RPMI7951 (cell line): ENCODE measurements at places on chromosomes 12 and 14.
A peak's percentile ranks its signal among the peaks of the same experiment; 100 is the strongest.

DNA sequence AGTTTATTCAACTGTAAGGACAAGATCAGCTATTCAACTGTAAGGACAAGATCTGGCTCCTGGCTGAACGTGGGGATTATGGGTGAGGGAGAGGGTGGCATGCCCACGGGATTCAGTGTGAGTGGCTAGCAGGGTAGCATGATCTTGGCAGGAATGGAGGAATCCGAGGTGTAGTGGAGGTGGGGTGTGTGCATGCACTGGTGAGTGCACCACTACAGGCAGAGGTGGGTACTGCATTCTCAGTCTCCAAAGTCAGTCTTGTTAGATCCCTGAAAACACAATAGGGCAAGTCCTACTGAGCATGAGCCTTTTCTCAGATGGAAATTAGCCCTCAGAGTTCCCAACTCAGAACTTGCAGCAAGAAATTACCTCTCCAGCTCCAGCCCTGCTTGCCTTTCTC, 32.2 kb upstream of the DCD start:
- DNase-seq, result peak; percentile 7

GRCh38 chr12:65300679-65301349, 22.3 kb downstream of the MSRB3 start:
- peak; percentile 66 for DNase-seq

GRCh38 chr14:79605849-79606248, 605.5 kb downstream of the DIO2 start:
- DNase-seq, result no peak

DNA sequence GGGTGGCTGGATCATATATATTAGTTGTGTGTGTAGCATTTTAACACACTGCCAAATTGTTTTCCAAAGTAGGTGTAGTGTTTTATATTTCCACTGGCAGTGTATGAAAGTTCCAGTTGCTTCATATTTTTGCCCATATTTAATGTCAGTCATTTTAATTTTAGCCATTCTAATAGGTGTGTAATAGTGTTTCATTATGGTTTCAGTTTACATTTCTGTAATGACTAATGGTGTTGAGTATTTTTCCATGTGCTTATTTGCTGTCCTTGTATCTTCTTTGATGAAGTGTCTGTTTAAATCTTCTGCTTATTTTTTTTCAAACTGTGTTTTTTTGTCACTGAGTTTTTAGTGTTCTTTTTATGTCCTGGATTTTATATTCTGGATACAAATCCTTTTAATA, 8.7 kb downstream of the TBC1D15 start:
- DNase-seq, result no peak

- no peak for DNase-seq
Observed at GRCh38 chr12:6193853-6194815, 6.1 kb upstream of the CD9 start.

DNA sequence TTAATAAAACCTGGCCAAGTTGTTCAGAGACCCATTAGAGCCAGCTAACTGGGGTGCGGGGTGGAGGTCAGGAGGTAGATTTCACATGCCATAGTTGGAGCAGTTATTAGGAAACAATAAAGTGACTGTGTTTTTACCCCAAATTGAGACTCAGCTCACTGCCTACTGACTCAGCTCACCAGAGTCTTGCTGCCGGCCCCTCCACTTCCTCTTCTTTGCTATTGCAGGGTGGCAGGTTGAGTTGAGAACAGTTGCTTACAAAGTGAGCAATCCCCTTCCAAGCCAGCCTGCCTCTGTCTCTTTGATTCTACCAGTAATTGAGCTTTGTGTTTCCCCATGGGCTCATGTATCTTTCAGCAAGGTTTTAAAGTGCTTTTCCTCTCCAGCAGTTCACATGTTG, 12.9 kb downstream of the ST8SIA1 start:
- DNase-seq, result peak; percentile 56

DNA sequence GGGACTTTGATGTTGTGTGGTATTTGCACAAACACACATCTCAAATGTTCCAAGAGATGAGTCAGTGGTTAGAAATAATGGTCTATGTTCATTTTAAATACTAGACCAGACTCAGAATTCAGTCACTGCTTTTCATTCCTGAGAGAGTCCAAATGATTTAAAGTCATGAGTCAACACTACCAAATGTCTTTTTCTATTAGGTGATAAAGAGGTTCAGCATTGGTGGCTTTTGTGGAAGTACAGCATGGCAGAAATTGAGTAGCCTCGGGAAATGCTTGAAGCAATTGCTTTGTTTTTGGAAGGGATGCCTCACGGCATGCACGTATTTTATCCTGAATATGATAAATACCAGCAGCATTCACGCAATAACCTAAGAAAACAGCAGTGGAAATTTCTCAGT, 115.7 kb downstream of the DIO2 start:
- peak; percentile 7 for DNase-seq

DNA sequence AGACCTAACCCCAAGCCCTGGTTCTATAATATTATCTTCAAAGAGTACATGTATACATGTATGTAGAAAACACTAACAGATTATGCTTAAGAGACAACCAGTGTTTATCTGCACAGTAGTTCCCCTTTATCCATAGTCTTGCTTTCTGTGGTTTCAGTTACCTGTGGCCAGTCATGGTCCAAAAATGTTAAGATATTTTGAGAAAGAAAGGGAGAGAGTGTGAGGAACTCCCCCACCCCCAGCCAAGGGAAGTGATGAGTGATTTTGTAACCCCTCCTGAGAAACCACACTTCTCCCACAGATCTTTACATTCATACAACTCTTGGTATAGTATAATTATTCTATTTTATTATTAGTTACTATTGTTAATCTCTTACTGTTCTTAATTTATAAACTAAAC, 77.3 kb upstream of the CNTN1 start:
- no peak for DNase-seq

GRCh38 chr12:94046626-94047410, 101.6 kb upstream of the PLXNC1 start:
- DNase-seq, result no peak
